Activated T-helper 9 cell treated with anti-CD3 and anti-CD28 coated beads, Interleukin-2, amount 50 U/mL, for 16 hours (primary cell): ENCODE measurements at places on chromosomes 13 and 19.

GRCh38 chr13:30829145-30829832 lies 76.8 kb upstream of the MEDAG start:
- DNase-seq: no peak

GRCh38 chr19:47608074-47608918 lies 638 bp upstream of the BICRA start:
- DNase-seq: peak; percentile 92

GRCh38 chr13:28468023-28468915 lies 26.7 kb downstream of the FLT1 start:
- DNase-seq: no peak

- DNase-seq: no peak
Measured at GRCh38 chr19:17936379-17936778, 3.6 kb downstream of the CCDC124 start.

DNA sequence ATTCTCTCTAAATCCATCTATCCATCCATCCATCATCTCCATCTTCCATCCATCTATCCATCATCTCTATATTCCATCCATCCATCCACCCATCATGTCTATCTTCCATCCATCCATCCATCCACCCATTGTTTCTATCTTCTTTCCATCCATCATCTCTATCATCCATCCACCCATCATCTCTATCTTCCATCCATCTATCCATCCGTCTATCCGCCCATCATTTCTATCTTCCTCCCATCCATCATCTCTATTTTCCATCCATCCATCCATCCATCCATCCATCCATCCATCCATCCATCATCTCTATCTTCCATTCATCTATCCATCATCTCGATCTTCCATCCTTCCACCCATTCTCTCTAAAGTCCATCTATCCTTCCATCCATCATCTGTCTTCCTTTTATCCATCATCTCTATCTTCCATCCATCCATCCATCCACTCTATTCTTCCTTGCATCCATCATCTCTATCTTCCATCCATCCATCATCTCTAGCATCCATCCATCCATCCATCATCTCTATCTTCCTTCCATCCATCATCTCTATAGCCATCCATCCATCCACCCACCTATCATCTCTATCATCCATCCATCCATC lies 34.7 kb downstream of the NWD1 start:
- DNase-seq: no peak

GRCh38 chr13:79480954-79481684 lies at the start of gene NDFIP2:
Gene NDFIP2, plus strand, starts transcription at chr13:79481155. Its CDS starts 49 bp downstream, at chr13:79481204.
- peak; percentile 87 for DNase-seq

DNA sequence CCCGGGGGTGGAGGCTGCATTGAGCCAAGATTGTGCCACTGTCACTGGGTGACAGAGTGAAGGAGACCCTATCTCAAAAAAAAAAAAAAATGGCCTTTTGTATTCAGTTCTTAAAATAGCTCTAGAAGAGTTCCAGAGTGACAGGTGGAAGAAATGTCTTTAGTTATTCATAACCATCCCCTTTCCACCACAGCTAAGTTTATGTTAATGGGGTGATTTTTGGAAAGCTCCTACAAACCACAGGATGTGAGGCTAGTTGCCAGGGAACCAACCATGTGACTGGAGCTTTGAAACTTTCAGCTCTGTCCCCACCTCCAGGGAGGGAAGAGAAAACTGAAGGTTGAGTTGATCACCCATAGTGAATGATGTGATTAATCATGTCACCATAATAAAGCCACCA lies 6.9 kb downstream of the ZNF490 start:
- DNase-seq: peak; percentile 16

DNA sequence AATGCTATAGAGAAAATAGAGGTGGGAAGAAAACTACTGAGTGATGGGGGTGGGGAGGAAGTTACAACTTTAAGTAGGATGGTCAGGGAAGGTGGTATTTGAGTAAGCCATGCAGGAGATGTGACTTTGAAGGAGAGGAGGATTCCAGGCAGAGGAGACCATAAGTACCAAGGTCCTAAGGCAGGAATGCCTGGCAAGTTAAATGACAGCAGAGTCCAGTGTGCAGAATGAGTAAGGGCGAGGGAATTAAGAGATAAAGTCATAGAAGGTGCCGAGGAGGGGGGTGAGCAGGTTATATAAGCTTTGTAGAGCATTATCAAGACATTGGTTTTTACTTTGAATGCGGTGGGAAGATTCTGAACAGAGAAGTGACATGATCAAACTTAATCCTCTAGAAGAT lies 43.2 kb upstream of the WDFY2 start:
- no peak for DNase-seq

GRCh38 chr19:28482221-28482620 lies 730.7 kb downstream of the UQCRFS1 start:
- no peak for DNase-seq

- DNase-seq: no peak
Measured at GRCh38 chr19:14517446-14517839, 754 bp downstream of the DNAJB1 start.

GRCh38 chr19:55389386-55390317 lies 3.9 kb downstream of the RPL28 start:
- no peak for DNase-seq

GRCh38 chr19:29860492-29860891 lies 48.7 kb downstream of the CCNE1 start:
- DNase-seq: no peak

DNA sequence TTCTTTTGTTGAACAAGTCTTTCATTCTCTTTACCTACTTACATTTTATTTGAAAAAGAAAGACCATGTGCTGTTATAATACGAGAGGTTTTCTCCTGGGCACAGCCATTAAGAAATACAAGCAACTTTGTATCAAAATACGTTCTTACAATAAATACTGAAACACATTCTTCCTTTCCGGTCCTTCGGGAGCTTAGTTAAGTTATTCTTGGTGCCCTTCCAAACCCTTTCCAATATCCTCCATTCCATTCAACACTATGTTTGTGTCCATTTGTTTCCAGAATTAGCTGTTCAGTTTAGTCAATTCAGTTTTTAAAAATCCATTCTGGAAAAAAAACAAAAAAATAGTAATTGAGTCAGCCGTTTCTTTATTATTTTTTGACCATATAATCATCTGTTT lies 746.8 kb upstream of the SLC10A2 start:
- no peak for DNase-seq

GRCh38 chr19:13665125-13665905 lies 99.0 kb upstream of the MRI1 start:
- DNase-seq: no peak

- no peak for DNase-seq
Measured at GRCh38 chr13:51862957-51863356, 1.2 kb downstream of the CCDC70 start.

GRCh38 chr19:4794971-4795370 lies 3.4 kb downstream of the FEM1A start:
- DNase-seq: no peak

GRCh38 chr13:35988648-35989081 lies 142.5 kb downstream of the DCLK1 start:
- no peak for DNase-seq

- no peak for DNase-seq
Measured at GRCh38 chr19:15639596-15639995, 1.1 kb upstream of the CYP4F3 start.

- DNase-seq: no peak
Measured at GRCh38 chr19:8307400-8307964, 676 bp downstream of the CD320 start.

DNA sequence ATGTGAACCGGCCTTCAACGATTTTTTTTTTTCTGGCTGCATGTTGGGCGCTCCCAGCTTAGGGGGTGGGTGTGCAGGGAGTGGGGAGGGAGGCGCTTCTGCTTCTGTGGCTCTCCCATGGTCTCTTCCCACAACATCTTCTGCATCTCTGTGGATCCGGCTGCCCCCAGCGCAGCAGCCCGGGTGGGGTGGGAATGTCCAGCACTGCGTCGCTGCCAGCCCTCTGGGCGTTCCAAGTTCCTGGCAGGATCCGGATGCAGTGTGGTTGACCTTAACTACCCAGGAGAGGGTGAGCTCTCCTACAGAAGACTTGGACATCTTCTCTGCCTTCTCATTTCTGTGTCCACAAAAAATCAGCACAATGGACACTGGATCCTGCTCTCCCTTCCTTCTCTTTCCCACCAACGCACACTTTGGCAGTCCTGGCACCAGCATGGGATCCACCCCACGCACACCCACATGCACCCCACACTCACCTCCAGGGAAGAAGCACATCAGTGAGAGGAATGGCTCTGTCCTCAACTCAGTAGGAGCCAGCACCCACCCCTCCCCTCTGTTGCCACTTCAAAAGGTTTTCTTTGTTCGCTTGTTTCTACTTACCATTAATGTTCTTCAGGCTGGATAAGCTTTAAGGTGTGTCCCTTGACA lies 177.3 kb downstream of the COL4A1 start:
- no peak for DNase-seq

GRCh38 chr13:98427331-98427995 lies 149.4 kb downstream of the STK24 start:
- no peak for DNase-seq

DNA sequence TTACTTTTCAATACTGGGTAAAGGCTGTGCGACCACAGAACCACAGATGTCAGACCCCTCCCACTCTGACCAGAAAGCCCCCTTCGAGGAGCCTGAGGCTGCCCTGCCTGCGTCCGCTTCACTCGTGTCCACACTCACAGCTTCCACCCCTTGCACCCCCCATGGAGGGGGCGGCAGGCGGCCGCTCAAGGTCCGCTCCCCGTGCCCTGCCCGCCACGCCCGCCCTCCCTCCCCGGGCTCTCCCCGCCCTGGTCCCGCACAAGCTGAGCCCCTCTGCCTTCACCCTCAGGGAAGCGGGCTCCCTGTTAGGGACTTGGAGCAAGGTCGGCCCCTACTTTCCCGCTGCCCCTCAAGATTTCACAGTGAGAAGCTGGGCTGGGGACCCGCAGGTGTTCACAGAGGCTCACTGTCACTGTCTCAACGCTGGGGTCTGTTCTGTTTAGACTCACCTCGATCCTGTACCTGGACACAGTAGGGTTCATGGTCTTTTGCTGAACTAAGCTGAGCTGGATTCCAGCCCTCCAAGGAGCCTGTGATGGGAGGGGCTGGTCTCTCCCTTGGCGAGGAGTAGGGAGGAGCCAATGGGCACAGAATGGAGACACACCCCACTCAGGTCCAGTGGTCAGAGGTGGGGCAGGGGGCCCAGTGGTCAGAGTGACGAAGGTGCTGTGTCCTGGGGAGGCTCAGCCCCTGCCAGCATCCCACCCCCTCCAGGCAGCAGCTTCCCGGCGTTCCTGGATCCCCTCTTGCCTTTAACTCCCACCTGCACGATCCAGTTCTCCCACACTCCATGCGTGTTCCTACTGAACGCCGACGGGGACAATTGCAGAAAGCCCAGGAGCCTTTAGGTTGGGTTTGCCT lies 69.5 kb downstream of the SPACA7 start:
- DNase-seq: no peak

DNA sequence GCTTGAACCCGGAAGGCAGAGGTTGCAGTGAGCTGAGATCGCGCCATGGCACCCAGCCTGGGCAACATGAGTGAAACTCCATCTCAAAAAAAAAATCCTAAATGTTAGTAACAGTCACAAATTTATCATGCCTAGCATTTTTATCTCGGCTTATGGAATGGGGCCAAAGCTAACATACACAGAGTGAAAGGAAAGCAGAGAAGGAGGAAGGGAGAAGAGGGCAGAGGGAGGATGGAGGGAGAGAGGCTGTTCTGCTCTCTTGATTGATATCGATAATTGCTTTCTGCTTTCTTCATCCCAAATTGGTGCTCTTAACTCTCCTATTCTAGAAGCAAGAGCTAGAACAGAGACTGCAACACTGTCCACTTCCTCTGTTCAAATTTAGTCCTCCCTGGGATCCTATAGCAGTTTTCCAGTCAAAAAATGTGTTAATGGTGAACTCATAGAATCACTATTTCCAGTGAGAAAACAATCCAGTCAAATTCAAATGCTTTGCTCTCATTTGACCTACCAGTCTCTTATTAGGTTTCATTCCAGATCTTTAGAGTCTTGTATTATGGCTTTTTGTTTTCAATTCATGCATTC lies 15.8 kb upstream of the TUBGCP3 start:
- no peak for DNase-seq

DNA sequence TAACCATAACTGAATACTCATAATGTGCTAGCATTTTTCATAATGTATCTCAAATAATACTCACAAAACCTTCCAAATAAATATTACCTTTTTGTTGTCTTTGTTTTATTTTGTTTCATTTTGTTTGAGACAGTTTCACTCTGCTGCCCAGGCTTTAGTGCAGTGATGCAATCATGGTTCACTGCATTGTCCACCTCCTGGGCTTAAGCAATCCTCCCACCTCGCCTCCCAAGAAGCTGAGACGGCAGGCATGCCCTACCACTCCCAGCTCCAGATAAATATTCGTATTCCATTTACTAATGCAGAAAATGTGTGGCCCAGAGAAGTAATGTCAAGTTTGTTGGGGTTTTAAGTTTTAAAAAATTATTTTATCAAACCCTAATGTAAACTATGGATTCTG lies 739.1 kb downstream of the GPC5 start:
- no peak for DNase-seq

GRCh38 chr13:60170414-60170813 lies 6.7 kb upstream of the DIAPH3 start:
- no peak for DNase-seq

DNA sequence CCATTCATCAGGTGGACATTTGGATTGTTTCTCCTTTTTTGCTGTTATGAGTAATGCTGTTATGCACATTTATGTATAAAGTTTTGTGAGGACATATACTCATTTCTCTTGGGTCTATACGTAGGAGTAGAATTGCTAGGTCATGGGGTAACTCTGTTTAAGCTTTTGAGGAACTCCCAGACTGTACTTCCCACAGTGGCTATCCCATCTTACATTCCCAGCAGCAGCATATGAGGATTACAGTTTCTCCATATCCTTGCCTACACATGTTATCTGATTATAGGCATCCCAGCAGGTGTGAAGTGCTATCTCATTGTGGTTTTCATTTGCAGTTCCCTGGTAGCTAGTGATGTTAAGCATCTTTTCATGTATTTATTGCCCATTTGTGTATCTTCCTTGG lies 5.9 kb downstream of the ZSCAN22 start:
- DNase-seq: no peak

- no peak for DNase-seq
Measured at GRCh38 chr13:44140888-44141724, 232.5 kb upstream of the SERP2 start.

- no peak for DNase-seq
Measured at GRCh38 chr13:59423708-59424340, 739.9 kb downstream of the DIAPH3 start.

DNA sequence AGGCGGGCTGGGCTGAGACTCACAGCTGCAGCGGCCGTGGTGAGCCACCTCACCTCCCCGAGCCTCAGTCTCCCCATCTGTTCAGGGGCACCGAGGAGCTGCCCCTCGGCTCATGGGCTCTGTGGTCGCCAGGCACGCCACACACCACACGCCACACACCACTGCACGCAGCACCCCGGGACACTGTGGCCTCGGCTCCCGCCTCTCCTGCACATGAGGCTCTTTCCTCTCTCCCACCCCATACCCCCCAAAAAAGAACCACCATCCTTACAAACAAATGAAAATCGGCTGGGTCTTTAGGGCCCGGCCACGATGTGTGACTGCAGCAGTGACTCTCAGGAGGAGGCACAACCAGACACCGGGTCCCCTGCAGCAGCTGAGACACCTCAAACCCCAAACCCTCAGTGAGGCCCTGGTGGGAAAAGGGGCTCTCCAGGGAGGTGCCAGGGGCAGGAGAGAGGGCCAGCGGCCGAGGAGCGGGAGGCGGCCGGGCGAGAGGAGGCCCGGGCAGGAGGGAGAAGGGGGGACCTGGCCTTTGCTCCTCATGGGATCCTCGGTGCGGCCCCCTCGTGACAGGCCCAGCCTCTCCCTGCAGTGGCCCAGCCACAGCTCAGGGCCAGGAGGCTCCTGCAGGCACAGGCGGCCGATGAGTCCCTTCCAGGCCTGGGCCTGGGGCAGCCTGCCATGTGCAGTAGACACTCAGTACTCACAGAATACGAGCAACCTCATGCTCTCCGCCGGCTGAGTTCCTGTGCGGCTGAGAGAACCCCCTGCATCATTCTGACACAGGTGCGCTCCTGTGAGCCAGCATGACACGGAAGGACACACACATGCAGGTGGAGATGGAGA lies 66.3 kb downstream of the RASA3 start:
- no peak for DNase-seq
